Fibroblast of lung (primary cell): ENCODE measurements at places on chromosomes 7 and 10. TPM values are rescaled to one million over a fixed set of nuclear protein-coding genes. Genes with fewer than 3 reads are reported as not detected.

The SAMD9L gene
- 8.6 and 11.8 TPM in 2 replicates for polyA plus RNA-seq

The CHRM2 gene
- polyA plus RNA-seq: 10.1 and 47.1 TPM in 2 replicates

DNA sequence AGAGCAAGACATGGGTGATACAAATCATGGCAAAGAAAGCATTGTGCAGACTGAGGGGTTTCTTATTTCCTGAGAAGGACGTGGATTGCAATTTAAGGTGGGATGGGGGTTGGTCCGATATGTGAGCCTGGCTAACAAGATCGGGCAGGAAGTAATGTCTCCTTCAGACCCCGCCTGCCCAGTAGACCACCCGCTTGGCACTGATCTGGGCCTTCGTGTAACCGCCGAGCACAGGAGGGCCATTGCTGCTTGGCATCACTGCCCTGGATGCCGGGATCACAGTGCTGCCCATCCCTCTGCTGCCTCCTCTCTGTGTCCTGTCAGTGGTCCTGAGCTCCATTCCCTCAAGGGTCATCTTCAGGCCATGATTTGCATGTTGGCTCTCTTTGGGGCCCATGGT lies 214.6 kb upstream of the ZNF32 start:
- peaks cover 38% of the 10 kb centered on the region for H3K4me1 ChIP-seq
- H3K4me3 ChIP-seq: no peak overlapping the region
- H3K27ac ChIP-seq: peak overlapping the region; percentile 77
- H3K36me3 ChIP-seq: no peaks in the 10 kb centered on the region

DNA sequence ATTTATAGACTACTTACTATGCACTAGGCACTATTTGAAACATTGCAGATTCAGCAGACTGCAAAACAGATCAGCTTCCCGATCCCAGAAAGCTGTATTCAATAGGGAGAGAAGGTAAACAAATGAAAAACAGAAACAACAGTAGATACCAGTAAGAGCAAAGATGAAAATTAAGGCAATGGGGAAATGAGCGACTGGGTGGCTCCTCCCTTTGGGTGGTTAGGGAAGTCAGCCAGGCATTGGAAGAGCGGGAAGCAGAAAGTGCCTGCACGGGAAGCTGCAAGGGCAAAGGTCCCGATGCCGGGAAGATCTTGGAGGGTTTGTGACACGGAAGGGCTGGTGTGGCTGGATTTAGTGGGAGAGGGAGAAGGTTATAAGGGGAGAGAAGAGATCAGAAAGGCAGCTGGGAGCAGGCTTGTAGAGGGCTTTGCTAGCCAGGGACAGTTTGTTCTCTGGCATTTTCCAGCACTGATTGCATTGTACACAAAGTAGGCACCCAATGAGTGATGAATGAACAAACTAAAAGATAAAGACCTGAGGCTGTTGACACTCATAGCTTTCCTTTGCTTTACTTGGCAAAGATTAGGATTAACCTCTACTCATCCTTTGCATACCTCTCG lies 67.8 kb downstream of the NAMPT start:
- peaks cover 18% of the 10 kb centered on the region for H3K4me1 ChIP-seq
- H3K36me3 ChIP-seq: no peaks in the 10 kb centered on the region
- DNase-seq: peak; percentile 95
- no peaks in the 10 kb centered on the region for H3K27me3 ChIP-seq
- H3K4me3 ChIP-seq: peak overlapping the region; percentile 27

The OR2A42 gene
- 0.02 and 0.06 TPM in 2 replicates for polyA plus RNA-seq

GRCh38 chr7:44065431-44066110 lies at the start of gene PGAM2:
PGAM2 (minus strand) TSS chr7:44065567; CDS start chr7:44065529, 38 bp downstream.
- H3K36me3 ChIP-seq: peaks cover 3% of the 10 kb centered on the region
- no peak within 1 kb of the TSS for H3K4me3 ChIP-seq
- no peak within 1 kb of the TSS for H3K27ac ChIP-seq
- H3K4me1 ChIP-seq: no peaks in the 10 kb centered on the region
- no peak for DNase-seq
- H3K27me3 ChIP-seq: peaks cover 5% of the 10 kb centered on the region

DNA sequence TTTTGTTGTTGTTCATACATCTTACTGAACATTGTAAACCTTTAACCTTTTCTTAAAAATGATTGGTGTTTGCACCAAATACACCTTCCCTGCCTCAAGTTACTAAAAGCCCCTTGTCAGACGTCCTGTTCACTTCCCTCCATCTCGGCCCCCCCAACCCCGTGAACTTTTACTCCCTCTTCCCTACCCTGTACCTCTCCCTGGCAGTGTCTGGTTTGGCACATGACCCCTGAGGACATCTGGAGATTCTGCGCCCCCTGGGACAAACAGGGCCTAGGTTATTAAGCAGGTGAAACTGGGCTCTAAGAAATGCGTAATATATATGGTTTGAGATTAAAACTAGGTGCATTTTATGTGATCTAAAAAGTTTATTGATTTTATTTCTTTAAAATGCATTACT lies 1.4 kb downstream of the PPP2R2D start:
- DNase-seq: no peak
- H3K4me1 ChIP-seq: peaks cover 3% of the 10 kb centered on the region
- H3K4me3 ChIP-seq: peak overlapping the region; percentile 78
- H3K27me3 ChIP-seq: peaks cover 12% of the 10 kb centered on the region
- H3K27ac ChIP-seq: no peak overlapping the region
- peaks cover 6% of the 10 kb centered on the region for H3K36me3 ChIP-seq

- no peaks in the 10 kb centered on the region for H3K27me3 ChIP-seq
- no peak overlapping the region for H3K4me3 ChIP-seq
- peaks cover 12% of the 10 kb centered on the region for H3K36me3 ChIP-seq
- DNase-seq: no peak
These were observed 89.1 kb downstream of the SMURF1 start for GRCh38 chr7:99054781-99055180.
